Progenitor cell of endocrine pancreas (in vitro differentiated cells): ENCODE measurements at places on chromosomes 4 and X.

DNA sequence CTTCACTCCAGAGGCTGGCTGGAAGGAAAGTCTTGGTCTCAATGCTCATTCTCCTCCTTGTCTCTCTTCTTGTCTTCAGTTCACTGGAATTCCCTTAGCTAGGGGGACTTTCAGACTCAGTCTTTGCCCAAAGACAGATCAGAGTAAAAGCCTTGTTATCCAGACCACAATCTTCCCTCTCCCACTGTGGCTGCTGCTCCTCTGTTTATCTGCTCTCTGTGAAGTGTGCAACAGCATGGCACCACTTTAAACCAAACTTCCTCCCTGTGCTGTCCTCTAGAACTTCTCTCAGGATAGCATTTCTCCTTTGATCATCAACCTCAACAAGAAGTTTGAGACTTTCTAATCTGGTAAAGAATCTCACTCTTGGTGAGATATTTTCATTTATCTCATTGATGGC lies 530.1 kb upstream of the SLIT2 start:
- no peak for DNase-seq

GRCh38 chr4:8280158-8280875 lies 10.8 kb downstream of the HTRA3 start:
- no peak for DNase-seq

- no peak for DNase-seq
Measured at GRCh38 chr4:159069922-159070321, 33.0 kb upstream of the RAPGEF2 start.

DNA sequence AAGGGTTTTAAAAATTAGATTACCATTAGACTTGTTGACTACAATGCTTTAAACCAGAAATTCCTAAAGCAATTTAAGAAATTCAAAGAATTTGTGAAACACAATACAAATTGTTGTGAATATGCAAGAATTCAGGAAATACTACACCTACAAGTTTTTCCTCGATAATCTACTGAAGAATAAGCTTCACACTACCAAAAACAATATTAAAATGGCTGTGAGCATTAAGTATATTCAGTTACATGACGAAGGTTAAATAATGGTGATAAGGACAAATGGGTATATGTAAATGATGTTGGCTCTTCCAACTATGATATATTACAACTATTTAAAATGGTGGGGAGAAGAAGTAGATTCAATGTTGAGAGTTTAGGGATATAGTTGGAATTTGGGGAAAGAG lies 111.1 kb upstream of the HTR2C start:
- DNase-seq = no peak

GRCh38 chr4:152556283-152556682 lies 20.4 kb upstream of the FBXW7 start:
- no peak for DNase-seq

DNA sequence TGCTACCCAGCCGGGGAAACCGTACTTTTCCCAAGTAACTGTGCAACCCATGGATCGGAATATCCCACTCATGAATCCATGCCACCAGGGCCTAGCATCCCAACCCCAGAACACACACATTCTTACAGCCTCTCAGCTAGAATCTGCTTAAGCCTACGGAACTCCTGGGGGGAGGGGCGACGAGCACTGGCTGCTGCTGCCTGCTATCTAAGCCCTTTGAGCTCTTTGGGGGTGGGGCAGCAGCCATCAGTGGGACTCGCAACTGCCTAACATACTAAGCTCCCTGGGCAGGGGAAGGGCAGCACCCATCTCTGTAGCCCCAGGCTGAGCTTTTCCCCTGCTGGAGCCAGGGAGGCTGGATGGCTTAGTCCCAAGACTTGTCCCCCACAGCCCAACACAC lies 28.6 kb downstream of the NUDT10 start:
- no peak for DNase-seq

DNA sequence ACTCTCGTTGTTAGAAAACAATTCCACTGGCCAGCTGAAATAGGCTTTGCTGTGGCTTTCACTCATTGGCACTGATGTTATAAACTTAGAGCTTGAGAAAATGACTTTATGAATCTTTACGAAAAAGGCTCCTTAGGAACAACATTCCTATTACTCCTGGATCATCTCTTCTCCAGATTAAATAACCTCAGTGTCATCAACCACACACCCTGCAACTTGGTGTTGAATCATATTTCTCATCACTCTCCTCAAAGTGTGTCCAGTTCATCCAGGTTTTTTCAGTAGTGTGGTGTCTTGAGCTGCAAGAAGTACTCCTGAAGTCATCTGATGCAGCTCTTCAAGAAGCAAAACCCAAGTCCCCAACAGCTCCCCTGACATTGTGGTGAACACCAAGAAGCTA lies 28.1 kb upstream of the ANOS1 start:
- DNase-seq = no peak

GRCh38 chr4:36243355-36244256 lies 708 bp downstream of the ARAP2 start:
- DNase-seq = no peak

DNA sequence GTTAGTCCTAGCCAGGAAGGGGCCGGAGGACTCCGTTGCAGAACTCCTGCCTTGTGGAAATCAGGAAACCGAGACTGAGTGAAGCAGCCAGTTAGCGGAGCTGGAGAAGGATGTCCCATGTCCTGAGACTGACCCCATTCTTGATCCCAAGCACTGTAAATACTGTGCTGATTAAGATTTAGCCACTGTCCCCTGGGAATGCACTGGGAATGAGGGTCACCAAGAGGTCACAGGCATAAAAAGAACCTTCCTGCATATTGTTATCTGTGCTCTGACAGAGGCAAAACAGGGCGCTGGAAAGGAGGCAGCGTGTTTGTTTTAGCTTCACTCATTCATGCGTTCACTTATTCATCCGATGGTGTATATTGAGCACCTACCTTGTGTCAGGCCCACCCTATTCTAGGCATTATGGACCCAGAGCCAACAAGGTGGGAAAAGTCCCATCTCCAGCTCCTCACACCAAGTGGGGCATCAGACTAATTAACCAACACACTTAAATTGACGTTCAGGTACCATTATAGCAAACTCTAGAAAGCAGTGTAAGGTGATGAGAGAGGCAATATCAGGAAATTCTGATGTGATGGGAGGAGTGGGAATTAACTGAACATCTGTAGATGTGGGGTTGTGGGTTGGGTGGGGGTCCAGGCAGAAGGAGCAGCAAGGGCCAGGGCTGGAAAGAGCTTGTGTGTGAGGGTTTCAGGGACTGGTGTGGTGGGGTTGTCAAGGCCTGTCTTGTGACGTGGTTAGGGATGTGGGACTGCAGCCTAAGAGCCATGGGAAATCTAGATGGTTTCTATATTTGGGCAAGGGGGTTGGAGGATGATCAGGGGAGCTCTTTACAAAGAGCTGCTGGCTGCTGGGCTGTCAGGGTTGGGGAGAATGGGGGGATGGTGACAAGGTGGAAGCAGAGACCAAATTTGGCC lies 10.6 kb upstream of the SLC2A9 start:
- no peak for DNase-seq

- DNase-seq = no peak
Measured at GRCh38 chrX:105269386-105269785, 48.9 kb upstream of the TEX13A start.

- no peak for DNase-seq
Measured at GRCh38 chrX:8364369-8365141, 100.1 kb upstream of the VCX3B start.

DNA sequence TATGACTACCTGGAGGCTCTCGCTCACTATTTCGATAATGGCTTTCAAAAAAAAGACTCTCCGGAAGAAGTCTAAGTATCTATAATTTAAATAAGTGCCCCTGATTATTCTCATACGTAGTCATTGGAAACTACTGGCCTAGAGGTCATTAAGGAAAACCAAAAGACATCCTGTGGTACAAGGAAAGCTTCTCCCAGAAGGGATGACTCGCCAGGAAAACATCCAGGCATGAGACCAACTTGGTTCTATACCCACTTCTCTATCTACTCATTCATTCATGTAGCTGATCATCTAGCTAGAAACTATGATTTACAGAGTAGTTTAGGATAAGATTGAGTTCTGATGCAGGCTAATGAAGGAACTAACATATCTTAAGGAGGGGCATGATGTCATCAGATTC lies 37.7 kb downstream of the SOX3 start:
- DNase-seq = no peak

GRCh38 chrX:19960913-19961312 lies 29.9 kb downstream of the BCLAF3 start:
- no peak for DNase-seq

DNA sequence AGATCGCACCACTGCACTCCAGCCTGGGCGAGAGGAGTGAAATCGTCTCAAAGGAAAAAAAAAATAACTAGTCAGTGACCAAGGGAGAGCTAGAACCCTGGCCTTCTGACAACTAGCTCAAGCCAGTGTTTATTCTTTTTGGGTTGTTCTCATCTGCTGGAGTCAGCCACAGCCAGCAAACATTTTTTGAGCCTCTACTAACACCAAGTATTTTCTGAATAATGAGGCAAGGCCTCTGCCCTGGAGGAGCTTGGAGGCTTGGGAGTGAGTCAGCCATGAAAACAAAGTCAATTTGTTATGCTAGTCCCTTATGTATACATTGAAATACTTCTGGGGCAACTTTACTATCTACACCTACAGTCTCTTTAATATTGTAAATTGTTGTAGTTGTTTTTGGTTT lies 46.5 kb downstream of the TMA16 start:
- no peak for DNase-seq

DNA sequence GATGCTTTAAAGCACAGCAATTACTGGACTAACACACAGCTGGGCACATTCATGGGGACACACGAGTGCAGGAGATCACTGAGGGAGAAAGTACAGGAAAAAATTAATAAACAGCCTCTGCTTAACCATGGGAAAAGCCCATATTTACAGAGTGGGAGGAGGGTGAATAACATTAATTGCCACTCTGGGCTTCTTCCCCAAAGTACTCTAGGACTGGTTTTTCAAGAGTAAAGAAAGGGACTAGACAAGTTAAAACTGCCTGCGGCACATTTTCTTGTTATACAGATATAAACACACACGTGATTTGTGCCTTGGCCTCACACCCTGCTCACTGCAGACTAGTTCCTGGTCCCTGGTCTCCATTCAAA lies 179.7 kb upstream of the TET2 start:
- no peak for DNase-seq

GRCh38 chr4:183200453-183200852 lies 101.4 kb downstream of the WWC2 start:
- no peak for DNase-seq

GRCh38 chr4:111510535-111510934 lies 634.7 kb upstream of the FAM241A start:
- no peak for DNase-seq

- DNase-seq = no peak
Measured at GRCh38 chr4:169665046-169665737, 44.8 kb downstream of the CLCN3 start.

GRCh38 chrX:68304602-68305001 lies 128.7 kb downstream of the OPHN1 start:
- DNase-seq = no peak

- DNase-seq = no peak
Measured at GRCh38 chr4:68476191-68476590, 28.9 kb downstream of the TMPRSS11E start.

DNA sequence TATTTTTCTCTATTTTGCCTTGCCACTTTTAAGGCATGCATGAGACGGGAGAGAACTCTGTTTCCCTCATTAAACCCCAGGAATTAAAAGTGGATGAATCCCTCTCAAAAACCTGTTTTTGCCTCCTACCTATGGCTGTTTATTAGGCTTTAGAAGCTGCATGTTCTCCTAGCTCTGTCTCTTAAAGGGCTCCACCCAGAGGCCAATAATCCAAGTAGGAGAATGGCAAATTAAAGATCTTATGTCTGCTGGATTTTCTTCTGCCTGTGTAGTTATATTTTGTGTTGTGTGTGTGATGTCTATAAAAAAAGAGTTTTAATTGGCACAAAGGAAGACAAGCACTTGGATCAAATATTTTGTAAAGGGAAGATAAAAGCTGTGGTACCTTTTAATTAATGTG lies 32.4 kb downstream of the MAGEC1 start:
- no peak for DNase-seq

- DNase-seq = no peak
Measured at GRCh38 chrX:96719161-96719875, 34.7 kb downstream of the DIAPH2 start.

DNA sequence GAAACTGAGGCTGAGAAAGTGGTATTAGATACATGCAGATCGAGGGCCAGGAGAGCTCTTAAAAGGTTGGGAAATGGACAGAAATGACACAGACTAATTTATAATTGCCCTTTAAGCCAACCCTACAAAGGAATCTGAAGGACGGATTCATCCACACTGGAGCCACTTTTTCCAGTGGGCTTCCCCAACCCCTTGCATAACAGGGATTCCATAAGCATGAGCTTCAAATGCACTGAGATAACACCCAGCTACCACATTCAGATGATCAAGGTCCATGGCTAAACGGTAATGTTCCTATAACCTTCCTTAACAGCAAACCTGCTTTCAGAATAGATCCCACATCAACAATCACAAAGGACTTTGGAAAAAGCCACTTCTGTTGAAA lies 34.2 kb downstream of the PLAC1 start:
- no peak for DNase-seq

GRCh38 chr4:116387937-116388474 lies 697.4 kb downstream of the TRAM1L1 start:
- DNase-seq = no peak

- DNase-seq = no peak
Measured at GRCh38 chr4:37389967-37390580, 145.5 kb downstream of the NWD2 start.
